CD4-positive, alpha-beta T cell treated with Interleukin-17A for 1 hour (primary cell): ENCODE measurements at places on chromosomes 7 and 10.

DNA sequence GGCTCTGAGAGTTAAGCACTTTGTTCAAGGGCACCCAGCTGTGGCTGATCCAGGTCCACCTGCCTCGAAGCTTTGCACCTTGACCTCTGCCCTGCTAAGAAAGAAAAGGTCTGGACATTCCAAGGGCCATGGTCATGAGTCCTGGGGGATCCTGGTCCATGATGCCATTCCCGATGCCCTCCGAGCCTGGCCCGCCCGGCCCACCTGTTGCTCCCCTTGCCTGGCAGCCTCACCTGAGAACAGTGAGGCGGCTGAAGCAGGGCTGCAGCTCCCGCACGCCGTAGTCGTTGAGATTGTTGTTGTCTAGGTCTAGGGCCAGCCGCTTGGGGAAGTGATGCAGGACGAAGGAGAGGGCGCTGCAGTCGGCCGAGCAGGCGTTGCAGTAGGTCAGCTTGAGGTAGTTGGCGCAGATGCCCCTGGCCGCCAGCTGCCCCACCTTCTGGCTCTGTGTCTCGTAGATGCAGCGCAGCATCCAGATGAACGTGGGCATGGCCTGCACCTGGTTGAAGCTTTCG is 27.5 kb downstream of the NOD1 start:
- no peak for DNase-seq

- no peak for DNase-seq
Observed at GRCh38 chr7:150939052-150939451, 39.1 kb downstream of the KCNH2 start.

DNA sequence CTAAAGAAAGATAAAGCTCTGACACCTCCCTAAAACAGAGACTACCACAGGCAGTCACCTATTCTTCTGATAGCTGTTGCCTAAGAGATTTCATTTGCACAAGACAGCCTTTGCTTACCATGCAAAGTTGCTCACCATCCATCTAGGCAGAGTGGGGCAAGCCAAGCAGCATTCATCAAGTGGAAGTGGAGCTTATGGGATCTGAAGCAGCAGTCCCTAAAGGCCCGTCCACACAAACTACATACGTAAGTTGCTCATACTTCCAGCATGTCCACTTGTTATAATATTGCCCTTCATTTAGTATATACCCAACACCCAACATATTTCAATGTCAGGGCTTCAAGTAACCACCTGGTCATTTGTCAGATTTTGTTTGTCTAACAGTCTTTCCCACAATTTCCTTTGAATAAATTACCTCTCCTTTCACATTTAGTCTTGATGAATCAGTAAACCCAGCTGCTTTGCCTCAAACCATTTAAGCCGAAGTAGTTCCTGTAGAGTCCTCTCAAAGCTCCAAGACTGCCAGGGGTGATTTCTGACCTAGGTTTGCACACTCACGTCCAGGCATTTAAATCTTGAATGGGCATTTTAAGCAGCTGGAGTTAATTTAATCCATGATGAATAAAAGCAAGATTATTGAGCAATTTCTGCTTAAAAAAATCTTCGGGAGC is 67.9 kb downstream of the ATAD1 start:
- no peak for DNase-seq

DNA sequence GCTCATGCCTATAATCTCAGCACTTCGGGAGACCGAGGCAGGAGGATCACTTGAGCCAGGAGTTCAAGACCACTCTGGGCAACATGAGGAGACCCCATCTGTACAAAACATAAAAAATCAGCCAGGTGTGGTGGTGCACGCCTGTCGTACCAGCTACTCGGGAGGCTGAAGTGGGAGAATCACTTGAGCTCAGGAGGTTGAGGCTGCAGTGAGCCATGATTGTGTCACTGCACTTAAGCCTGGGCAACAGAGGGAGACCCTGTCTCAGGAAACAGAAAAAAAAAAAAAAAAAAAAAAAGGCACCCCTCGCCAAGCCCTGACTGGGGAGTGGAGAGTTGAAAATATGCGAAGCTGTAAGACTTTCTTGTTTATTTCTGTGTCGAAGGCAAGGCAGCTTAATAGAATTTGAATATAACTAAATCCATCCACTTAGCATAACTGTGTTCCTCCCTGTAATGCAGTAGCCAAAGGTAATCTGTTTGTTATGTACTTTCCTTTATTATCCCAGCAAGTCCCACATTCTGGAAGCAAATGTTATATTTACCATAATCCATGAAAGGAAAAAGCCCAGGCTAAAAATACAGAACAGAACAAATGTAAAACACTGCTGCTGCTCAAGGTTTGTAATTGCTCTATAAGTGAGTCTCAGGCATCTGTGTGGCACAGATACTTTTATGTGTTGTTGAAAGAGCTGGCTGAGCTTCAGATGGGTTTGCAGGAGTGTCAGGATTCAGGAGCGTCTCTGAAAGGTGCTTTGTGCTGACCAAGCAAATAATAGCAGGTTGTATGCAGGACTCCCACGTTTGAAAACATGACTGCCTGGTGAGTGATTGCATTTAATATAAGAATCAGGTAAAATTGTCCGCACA is 127.2 kb downstream of the CELF2 start:
- DNase-seq: no peak

DNA sequence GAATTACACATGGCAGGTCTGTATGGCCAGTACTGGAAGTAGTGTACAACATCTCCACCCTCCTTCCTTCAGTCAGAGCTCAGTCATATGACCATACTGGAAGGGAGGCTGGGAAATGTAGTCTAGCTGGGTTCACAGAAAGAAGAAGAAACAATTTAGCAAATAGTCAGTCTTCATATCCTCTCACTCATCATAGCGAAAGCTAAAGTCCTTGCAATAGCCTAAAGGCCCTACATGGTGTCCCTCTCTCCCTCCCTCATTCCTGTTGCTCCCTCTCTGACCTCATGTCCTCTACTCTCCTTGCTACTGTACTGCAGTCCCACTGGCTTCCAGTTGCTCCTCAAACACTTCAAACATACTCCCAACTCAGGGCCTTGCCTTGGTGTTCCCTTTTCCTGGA is 4.3 kb upstream of the CALU start:
- no peak for DNase-seq

DNA sequence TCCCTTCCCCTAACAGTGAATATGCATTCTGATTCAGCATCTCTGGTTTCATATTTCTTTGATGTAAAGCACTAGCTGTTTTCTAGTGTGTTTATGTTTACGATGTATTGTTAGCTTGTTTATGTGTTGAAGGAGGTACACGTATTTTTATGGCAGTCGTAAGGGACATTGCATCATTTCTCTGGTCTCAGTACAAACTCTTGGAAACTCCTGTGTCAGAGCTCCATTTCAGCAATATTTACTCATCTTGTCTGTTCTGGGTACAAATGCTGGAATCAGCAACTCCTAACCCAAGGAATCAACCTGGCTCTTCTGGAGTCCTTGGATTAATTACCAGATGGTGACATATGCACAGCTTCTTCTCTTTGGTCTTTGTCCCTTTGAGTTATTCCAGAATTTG is 270.0 kb upstream of the PLXDC2 start:
- no peak for DNase-seq

DNA sequence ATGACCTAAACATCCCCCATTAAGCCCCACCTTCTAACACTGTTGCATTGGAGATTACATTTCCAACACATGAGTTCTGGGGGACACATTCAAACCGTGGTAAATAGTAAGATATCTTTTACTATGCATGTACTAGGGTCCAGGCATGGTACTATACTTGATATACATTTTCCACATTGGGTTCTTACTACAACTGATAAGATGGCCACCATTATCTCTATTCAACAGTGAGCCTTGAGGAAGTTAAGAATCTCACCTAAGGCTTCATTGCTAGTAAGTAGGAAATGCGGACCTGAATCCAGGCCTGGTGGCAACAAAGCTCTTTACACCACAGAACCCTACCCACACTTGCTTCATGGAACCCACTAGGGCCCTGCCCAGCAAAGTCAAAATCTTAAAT is 5.7 kb downstream of the PANK1 start:
- no peak for DNase-seq

GRCh38 chr7:159012353-159013069 is 132.2 kb downstream of the VIPR2 start:
- no peak for DNase-seq

DNA sequence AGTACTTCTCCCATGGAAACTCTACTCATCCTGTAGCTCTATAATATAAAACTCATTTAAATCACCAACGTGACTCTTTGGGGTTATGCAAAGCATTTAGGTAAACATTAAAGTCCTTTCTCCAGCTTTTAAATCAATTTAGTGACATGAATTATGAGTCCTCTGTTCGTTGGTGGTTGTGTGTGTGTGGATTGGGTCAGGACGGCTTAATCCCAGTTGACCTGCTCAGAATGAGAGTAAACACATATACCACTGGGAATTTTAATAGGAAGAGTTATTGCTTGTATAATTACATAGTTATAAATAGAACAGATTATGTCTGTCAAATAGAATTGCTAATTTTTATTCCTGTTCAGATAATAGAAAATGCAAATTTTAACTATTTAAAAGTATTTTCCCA is 30.7 kb upstream of the ADCY1 start:
- no peak for DNase-seq

DNA sequence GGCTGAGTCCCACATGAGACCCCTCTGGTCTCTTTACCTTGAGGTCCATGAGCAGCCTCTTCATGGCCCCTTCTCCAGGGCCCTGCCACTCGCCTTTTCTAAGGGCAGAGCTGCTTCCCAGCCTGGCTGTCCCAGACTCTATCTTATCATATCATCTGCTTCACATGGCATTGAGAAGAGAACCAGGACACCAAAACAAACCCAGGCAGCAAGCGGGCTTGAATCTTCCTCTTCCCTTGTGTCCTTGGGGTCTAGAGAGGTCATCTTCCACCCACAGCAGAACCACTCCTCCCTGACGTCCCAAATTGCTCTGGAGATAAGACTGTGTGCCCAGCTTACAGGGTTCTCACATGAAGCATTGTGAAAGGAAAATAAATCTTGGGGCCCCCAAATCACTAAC is 261.3 kb upstream of the AUTS2 start:
- no peak for DNase-seq

GRCh38 chr7:106957766-106958165 is 86.7 kb upstream of the PRKAR2B start:
- no peak for DNase-seq

GRCh38 chr7:111835066-111835465 is 272.8 kb upstream of the IMMP2L start:
- no peak for DNase-seq

DNA sequence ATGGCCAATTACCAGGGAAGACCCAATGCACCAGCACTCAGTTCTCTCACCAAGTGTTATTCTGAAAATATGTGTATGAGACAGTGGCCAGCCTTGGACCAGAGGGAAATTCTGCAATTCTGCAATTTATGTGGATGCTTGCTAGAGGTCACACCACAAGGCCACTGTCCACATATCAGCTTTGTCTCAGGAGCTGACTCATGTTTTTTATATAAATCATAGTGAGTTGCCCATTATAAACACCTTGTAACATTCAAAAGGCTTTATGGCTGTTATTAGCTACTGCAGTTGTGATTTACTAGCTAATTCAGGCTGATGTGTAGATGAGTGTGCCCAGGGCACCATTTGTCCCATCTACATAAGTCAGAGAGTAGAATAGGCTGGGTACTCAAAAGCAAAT is 649.0 kb downstream of the LRMDA start:
- no peak for DNase-seq

- no peak for DNase-seq
Observed at GRCh38 chr10:101690461-101690860, 4.5 kb downstream of the FBXW4 start.

GRCh38 chr7:142898377-142899170 is 13.0 kb upstream of the TRPV6 start:
- no peak for DNase-seq

DNA sequence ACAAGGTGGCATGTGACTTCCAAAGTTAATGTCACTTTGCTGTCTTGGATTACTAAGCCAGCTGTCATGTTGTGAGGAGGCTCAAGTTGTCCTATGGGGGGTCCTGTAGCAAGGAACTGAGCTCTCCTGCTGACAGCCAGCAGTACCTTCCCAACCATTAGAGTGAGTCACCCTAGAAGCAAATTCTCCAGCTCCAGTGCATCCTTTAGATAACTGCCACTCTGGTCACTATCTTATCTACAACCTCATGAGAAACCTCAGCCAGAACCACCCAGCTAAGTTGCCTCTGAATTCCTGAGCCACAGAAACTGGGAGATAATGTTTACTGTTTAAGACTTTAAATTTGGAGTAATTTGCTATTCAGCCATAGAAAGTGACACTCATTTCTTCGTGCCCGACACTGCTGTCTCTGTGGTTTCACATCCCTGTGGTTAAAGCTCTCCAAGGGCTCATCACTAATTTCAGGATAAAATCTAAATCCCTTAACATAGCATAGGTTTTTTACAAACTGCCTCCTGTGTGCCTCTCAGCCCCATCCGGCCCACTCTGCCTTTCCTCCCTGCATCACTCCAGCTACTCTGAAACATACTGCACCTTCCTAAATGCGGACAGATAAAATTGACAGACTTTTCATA is 83.5 kb downstream of the PRR15 start:
- no peak for DNase-seq

GRCh38 chr7:503575-504111 is 16.0 kb downstream of the PDGFA start:
- no peak for DNase-seq

DNA sequence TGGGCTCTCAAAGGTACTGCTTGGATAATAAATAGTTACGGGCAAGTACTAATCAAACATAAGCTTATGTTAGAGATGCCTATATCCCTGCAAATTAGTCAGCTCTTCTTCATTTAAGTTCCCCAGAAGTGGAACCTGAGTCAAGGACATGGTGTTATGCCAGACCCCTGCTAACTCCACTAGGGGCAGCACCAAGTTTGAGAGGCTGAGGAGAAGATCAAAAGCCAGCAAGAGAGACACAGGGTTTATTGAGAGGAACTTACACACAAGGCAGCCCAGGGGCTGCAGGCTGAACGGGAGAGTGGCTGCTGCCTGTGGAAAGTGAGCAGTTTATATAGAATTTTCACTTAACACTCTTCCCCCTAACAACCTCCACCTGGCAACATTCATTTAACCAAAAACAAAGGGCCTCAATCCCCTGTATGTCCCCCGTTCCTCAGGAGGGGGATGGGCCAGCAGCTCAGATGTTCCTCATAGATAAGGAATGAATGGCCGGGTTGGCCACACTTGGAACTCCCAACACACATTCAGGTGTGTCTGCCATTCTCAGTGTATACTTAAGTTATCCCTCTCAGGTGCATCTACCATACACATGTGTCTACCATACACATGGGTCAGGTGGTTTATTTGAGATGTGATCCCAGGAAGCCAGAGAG is 62.6 kb upstream of the GHITM start:
- DNase-seq: no peak

DNA sequence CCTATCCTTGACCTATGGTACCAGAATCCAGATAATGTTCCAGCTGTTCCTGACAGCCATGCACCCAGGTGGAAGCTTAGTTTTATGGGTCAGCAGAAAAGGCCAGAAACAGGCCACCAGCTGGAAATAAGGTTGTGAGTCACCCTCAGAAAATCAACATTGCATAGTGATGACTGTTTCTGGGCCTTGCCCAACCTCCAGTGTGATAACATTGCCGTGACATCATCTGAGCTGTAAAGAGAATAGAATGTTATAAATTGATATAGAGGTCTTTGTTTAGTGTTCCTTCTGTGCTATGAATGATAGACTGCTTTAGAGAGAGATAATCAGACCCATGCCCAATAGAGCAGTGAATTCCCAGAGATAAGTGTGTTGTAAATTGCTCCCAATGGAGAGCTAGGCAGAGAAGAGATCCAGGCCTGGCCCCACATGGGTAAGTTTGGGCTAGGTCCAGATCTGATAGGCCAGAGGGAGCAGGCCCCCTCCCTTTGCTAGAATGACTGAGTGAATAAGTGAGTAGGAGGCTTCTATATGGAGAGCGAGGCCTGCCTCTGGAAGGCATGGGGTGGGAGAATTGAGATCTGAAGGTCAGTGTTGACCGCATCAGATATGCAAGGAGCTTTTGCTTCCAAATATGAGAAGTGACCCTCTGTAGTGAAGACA is 14.2 kb upstream of the HPS1 start:
- no peak for DNase-seq
